H9 (cell line): ENCODE measurements at places on chromosomes 3 and 15. TPM values are rescaled to one million over a fixed set of nuclear protein-coding genes. Genes with fewer than 3 reads are reported as not detected.

Gene LDHAL6B
- total RNA-seq = not detected in 2 replicates

Gene ECE2
- not detected in 2 replicates for total RNA-seq

Gene ERC2
- 15.4 and 15.5 TPM in 2 replicates for total RNA-seq

Gene RTP4
- total RNA-seq = not detected in 2 replicates

Gene SLC38A3
- 1.4 and 3.2 TPM in 2 replicates for total RNA-seq

Gene TRAT1
- total RNA-seq = not detected in 2 replicates

Gene CD276
- total RNA-seq = 125 and 133 TPM in 2 replicates

Gene SPTSSB
- total RNA-seq = 1.4 and 3.5 TPM in 2 replicates

Gene GPR27
- 15.5 and 17.7 TPM in 2 replicates for total RNA-seq

Gene TMEM266
- total RNA-seq = 0.55 and 0.81 TPM in 2 replicates

Gene C3orf80
- 0.13 and 0.15 TPM in 2 replicates for total RNA-seq

Gene TMEM158
- total RNA-seq = 29.1 and 30.3 TPM in 2 replicates

Gene TRH
- not detected in 2 replicates for total RNA-seq

Gene GP5
- not detected in 2 replicates for total RNA-seq

Gene FBXW12
- 0.59 and 0.74 TPM in 2 replicates for total RNA-seq

Gene CD86
- total RNA-seq = not detected in 2 replicates

Gene SIDT1
- total RNA-seq = not detected in 2 replicates

Gene DAZL
- 21.2 and 21.7 TPM in 2 replicates for total RNA-seq

Gene VILL
- total RNA-seq = 3.2 and 3.8 TPM in 2 replicates
